ENCODE measurements at places on chromosomes 7 and 10. TPM values are rescaled to one million over a fixed set of nuclear protein-coding genes. Genes with fewer than 3 reads are reported as not detected.

The NMT2 gene
- 11.4 TPM for total RNA-seq

The CPA2 gene
- not detected for total RNA-seq

The PRPS1L1 gene
- total RNA-seq, result not detected

The SLC18A3 gene
- not detected for total RNA-seq

The COL28A1 gene
- total RNA-seq, result under 0.01 TPM

Measured in airway epithelial cell (primary cell).